ENCODE measurements at places on chromosomes 12 and 14.
A peak's percentile ranks its signal among the peaks of the same experiment; 100 is the strongest.

GRCh38 chr12:32015036-32015435 lies 55.8 kb downstream of the RESF1 start:
- DNase-seq, result no peak

GRCh38 chr12:89370850-89371249 lies 18.5 kb upstream of the DUSP6 start:
- no peak for DNase-seq

- DNase-seq, result peak; percentile 75
Observed at GRCh38 chr14:70821584-70822529, 12.5 kb upstream of the MAP3K9 start.

GRCh38 chr14:52834440-52834842 lies 43.0 kb upstream of the GNPNAT1 start:
- DNase-seq, result no peak

GRCh38 chr12:47024463-47024862 lies 55.0 kb upstream of the PCED1B start:
- no peak for DNase-seq

- peak; percentile 71 for DNase-seq
Observed at GRCh38 chr14:22472935-22473854, 115.8 kb downstream of the DAD1 start.

- no peak for DNase-seq
Observed at GRCh38 chr14:85387181-85387580, 142.8 kb upstream of the FLRT2 start.

- DNase-seq, result no peak
Observed at GRCh38 chr12:94614288-94614721, 36.1 kb downstream of the TMCC3 start.

- DNase-seq, result no peak
Observed at GRCh38 chr14:54114941-54115340, 158.3 kb upstream of the BMP4 start.

DNA sequence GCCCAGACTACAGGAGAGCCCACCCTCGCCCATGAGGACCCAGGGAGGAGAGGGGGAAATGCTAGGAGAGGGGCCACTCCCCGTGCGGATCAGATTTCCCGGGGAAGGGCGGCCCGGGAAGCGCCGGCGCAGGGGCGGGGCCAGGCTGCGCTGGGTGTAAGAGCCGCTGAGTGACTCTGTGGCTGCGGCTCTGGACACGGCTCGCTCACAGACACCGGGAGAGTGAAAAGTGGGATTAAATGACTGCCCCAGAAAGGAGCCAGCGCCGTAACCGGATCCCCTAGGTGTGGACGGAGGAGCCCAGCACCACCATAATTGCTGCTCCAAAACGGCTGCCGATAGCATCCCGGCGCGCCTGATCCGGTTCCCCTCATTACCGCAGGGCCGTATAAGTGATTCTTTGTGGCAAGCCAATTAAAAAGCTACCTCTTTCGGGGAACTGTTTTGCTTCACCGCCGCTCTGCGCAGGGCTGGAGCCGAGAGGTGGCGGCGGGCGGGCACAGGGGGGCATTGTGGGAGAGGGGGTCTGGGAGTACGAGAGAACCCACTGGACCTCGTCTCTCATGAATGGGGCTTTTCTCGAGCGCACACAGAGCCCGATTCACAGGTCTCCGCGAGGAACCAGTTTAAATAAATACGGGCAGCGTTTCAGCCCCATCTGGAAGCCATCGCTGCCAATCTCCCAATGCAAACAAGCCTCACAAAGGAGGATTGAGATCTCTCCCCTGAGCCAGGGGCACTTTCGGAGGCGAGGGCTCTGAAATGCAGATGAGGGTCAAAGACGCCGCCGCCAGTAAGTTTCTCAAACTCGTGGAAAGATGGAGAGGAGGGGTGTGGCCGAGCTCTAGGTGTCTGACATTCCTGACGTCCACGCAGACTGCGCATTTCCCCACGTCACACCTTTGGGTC lies 2.5 kb downstream of the COL2A1 start:
- no peak for DNase-seq

DNA sequence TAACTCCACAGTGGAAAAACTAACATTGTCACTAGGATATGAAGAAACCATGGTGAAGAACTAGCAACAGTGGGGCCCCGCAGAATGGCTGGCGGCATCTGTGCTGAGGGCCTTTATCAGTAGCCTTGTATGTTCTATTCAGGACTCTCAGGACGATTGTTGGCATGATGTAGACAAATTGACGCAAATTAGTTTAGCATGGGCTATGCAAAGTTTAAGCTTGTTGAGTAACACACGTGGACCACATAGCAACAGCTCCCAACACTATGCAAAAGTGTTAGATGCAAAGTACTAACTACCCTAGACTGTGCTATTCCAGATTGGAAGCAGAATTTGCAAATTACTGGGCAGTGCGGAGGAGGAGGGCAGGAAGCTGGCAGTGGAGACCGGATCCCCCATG lies 38.2 kb upstream of the TMEM263 start:
- DNase-seq, result no peak

- DNase-seq, result no peak
Observed at GRCh38 chr12:42484996-42485395, 104.5 kb downstream of the PRICKLE1 start.

- no peak for DNase-seq
Observed at GRCh38 chr12:114691196-114691595, 7.2 kb upstream of the TBX3 start.

DNA sequence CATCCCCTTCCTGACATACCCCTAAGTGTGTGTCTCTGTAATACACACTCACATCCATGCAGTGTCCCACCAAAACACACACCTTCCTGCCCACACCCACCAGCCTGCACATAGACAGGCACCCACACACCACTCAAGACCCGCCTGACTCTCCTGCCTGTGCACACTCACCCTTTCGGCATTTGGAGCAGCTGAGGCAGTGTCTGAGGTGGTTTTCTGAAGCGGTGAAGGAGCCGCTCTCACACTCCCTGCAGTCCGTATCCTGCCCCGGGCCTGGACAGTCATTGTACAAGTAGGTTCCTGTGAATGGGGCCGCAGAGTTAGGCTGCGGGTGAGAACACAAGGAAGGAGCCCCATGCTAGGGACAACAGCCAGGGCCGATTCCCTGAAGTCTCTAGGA lies 8.3 kb downstream of the TNFRSF1A start:
- DNase-seq, result no peak

DNA sequence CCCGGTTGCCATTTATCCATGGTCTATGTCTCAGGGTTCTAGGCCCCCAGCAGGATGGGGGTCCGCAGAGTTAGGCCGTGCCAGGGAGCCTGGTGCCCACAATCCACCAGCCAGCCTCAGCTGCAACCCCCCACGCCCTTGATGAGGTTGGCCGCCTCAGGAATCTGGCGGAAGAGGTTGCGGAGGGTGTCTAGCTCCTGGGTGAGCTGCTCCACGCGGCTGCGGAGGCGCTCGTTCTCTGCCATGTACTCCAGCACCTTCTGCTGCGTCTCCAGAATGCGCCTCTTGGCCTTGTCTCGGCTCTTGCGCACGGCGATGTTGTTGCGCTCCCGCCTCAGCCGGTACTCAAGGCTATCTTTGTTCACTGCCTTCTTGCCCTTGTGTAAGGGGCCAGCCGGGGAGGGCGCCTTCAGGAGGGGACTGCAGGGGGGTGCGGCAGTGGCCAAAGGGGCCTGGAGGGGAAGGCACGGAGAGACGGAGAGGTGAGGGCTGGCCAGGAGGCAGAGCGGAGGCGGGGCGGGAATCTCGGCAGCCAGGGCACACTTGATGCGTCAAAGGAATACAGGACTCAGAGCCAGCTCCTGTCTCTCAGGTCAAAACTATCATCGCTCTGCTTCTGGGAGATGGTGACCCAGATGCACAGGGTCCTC lies 1.6 kb downstream of the CEBPE start:
- DNase-seq, result no peak

DNA sequence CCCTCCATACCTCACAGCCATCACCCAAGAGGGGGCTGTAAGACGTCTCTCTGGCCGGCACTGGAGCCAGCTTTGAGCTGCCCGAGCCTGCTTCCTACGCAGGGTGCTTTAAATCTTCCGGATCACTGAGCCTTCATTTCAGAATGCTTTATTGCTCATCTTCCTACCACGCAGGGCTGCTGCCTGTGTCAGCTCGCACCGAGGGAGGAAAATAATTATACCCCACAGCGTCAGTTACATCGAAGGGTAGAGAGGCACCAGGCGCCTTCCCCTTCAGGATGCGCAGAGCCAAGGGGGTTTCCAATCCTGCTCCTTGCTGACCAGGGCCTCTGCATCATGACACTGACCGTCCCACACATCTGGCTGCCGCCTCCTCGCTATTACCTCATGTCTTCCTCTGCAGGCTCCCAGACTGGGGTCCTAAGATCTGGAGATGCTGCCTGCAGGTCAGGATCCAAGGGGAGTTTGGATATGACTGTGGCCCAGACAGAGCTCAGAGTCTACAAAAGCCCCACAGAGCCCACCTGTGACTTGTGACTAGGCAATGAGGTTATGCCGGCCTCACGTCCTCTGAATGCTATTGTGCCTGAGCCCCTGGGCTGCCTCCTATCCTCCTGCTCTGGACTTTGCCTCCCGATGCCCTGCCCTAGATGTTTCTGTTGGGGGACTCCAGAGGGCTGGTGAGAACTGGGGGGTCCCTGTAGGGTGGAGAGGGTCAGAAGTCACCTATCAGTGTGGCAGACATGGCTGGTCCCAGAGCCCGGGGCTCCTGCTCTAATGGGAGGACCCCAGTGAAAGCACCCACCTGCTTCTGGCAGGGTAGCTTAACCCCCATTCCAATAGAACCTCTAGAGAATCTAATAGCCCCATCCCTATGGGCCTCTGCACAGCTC lies 220.3 kb upstream of the RTL1 start:
- no peak for DNase-seq

- no peak for DNase-seq
Observed at GRCh38 chr12:114904254-114905003, 220.5 kb upstream of the TBX3 start.

DNA sequence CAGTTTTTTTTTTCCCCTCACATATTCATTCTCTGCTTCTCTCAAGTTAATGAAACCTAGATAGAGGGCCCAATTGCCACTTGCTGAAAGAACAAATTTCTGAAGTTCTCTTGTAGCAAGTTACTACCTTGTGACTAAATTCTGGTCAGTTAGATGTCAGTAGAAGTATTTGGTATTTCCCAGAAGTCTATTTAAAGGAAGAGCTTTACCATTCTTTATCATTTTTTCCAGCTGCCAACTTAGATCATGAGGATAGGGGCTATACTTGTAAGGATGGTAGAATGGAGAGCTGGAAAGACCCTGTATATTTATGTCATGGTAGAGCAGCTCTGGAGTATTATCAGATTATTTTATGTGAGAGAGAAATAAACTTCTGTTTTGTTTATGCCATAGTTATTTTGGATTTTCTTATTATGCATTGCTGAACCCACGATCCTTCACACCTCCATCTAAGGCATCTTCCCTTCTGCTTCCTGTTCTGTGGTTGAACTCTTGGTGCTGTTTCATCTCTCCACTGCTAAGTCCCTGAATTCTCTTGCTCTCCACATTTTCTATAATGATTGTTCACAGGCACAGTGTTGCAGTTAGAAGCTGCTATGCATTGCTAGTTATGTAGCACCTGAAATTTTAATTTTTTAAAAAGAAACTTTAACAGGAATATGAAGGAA lies 25.9 kb downstream of the FUT8 start:
- no peak for DNase-seq

GRCh38 chr12:2335109-2335508 lies 282.3 kb downstream of the CACNA1C start:
- no peak for DNase-seq

GRCh38 chr14:79404874-79405511 lies 806.3 kb downstream of the DIO2 start:
- no peak for DNase-seq

- DNase-seq, result no peak
Observed at GRCh38 chr12:53733051-53733806, 6.0 kb upstream of the CALCOCO1 start.

GRCh38 chr12:118357257-118358007 lies 15.3 kb downstream of the TAOK3 start:
- peak; percentile 47 for DNase-seq

DNA sequence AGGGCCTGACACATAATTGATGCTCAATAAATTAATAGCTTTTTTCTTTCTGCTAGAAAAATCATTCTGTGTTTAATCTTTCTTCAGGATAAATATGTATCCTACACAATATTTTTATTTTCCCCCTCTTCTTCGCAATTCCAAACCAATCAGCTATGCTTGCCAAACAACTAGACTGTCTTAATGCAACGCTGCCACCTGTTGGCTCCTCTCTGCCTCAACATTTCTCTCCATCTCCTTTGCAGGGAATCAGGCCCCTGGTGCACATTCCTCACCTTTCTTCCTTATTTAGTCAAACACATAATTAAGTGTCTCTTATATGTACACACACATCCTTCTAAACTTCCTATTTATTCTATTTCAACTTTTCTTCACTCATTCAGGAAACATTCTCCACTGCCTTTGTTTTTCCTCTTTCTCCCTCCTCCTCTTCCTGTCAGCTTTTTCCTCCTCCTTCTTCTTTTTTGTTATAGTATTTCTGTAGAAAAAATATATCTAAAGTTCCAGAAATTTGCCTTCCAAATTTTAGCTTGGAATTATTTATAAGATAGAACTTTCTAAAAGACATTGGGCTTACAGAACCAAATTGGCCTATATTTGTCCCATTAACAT lies 406.0 kb downstream of the PRKD1 start:
- no peak for DNase-seq

DNA sequence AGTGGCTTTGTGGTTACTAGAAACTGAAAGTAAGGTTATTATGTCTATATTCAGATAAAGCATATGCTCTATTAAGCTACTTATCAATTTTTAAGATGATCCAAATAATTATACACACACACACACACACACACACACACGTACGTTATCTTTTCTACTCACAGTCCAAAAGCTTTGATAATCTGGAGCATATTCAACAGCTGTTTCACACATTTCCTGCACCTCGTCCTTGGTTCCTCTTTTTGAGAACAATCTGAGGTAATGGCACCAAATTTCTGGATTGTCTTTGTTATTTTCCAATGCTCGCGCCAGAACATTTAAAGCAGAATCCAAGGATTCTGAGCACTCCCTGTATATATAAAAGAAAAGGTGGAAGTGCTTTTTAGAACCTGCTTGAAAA lies 37.5 kb downstream of the ZFC3H1 start:
- DNase-seq, result peak; percentile 19

DNA sequence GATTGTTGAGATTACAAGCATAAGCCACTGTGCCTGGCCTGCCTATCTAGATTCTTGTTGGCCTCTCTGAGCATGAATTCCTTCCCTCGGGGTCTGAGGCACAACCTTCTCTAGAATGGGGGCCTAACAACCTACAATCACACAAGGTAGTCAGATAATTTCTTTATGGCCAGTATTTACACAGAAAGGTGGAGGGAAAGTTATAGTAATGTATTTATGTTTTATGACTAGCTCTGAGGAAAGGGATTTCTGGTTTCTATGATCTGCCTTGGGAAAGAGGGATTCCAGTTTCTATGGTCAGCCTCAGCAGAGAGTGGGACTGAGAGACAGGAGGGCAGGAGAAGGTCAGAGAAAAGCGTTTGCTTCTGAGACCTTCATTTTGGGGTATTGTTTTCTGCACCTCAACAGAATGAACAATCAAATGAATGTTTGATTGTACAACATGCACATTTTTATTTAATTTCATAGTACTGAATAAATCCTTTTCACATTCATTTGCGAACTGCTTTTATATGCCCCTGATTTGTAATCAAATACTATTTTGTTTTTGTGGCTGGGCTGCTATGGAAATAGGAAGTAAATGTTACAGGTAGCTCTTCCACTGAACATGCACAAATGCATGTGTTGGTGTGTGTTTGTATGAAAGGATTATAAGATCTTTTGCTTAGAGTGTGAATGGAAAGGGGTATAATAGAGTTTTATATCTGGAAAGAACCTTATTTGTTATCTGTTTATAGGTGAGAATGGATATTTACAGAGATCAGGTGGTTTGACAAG lies 499.7 kb upstream of the RGS6 start:
- no peak for DNase-seq
